ENCODE measurements at places on chromosomes 3 and 15.

DNA sequence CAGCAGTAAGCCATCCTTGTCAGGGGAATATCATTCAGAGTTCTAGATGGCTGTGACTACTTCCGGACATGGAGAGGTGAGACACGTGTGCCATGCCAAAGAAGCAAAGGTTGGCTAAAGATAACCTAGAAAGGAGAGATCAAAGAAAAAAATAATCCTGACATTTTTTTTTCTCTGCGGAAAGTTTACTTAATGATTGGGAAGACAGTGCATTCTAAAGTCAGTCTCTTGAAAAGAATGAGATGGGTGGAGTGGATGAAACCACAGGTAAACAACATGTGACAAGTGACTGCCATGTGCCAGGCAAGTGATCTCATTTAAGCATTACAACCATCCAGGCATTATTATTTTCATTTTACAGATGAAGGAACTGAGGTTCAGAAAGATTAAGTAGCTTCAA is 436.6 kb downstream of the SOX2 start:
- DNase-seq: no peak

- DNase-seq: no peak
Measured at GRCh38 chr3:177460047-177460446, 262.8 kb upstream of the TBL1XR1 start.

DNA sequence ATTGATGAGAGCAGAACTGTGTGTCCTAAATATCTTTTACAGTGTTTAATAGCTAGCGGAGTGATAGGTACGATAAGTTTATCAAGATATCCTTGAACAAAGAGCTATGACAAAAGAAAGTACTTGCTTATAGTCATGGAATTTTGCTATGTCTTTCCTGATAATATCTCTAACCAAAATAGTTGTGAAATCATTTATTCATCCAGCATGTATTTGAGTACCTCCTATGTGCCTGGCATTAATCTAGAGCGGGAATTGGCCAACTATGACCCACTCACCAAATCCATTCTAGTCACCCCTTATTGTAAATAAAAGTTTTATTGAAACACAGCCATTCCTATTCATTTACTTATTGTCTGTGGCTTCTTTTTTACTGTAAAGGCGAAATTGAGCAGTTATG is 46.6 kb downstream of the ZFAND6 start:
- DNase-seq: no peak

GRCh38 chr15:81914734-81915256 is 131.0 kb downstream of the MEX3B start:
- DNase-seq: no peak
